ENCODE measurements at places on chromosomes 5 and 9. TPM values are rescaled to one million over a fixed set of nuclear protein-coding genes. Genes with fewer than 3 reads are reported as not detected.

DNA sequence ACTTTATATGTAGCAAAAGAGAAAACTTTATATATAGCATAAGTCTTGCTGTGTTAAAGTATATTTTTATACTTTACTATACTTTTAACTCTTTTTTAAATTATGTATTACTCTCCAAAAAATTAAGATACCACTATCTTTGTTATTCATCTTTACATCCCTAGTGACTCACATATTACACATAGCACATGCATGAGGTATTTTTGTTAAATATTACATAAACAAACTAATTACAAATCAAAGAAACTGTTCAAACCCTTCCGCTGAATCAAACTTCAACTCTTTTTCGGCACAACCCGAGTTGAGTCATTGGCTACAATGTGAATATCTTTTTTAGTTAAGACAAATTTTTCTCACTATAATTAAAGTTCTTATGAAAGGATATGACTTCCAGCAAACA, 32.1 kb downstream of the NADK2 start:
- DNase-seq = no peak

- DNase-seq = peak; percentile 81
Observed at GRCh38 chr9:76905791-76906646, at the start of gene PRUNE2. Gene PRUNE2 (minus strand): TSS chr9:76906114. CDS start chr9:76905963, 151 bp downstream.

Gene CLIC3
- polyA plus RNA-seq = 0.34 TPM

GRCh38 chr5:143086908-143087637, 316.4 kb downstream of the NR3C1 start:
- DNase-seq = no peak

Gene STK32A
- 17.7 TPM for polyA plus RNA-seq

Gene SLC34A3
- polyA plus RNA-seq = 0.37 TPM

- DNase-seq = peak; percentile 80
Observed at GRCh38 chr5:65721720-65722574, at the start of the genes NLN and SGTB. Gene NLN (plus strand): TSS chr5:65722205. CDS start chr5:65722374, 169 bp downstream. Gene SGTB (minus strand): TSS chr5:65722109. CDS start chr5:65720807, 1,302 bp downstream.

Gene BICD2
- polyA plus RNA-seq = 28.8 TPM

GRCh38 chr5:133334796-133335639, 277.3 kb downstream of the FSTL4 start:
- no peak for DNase-seq

Gene FAM169A
- 20.0 TPM for polyA plus RNA-seq

Gene CMBL
- 47.4 TPM for polyA plus RNA-seq

Gene OTULINL
- 16.5 TPM for polyA plus RNA-seq

Gene CHSY3
- 6.2 TPM for polyA plus RNA-seq

GRCh38 chr9:110923601-110924000, 114.7 kb downstream of the LPAR1 start:
- DNase-seq = no peak

DNA sequence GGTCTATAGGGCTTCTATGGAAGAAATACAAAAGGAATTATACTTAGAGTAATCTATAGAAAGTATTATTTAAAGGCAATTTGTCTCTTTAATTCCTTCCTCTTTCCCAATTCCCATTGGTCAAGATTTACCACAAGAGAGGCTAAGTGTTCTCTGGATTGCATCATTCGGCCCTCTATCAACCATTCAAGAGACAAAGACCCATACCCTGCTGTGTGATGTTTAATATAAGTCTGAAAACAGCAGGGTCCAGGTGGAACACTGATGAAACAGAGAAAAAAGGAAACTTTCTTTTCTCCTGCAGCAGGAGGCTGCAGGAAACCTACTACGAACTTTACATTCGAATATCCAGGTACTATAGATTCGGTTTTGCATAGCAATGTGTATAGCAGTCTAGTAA, 323.4 kb downstream of the CHSY3 start:
- no peak for DNase-seq

- DNase-seq = no peak
Observed at GRCh38 chr9:130336885-130337284, 71.3 kb downstream of the HMCN2 start.

Gene NUTM2F
- polyA plus RNA-seq = not detected

DNA sequence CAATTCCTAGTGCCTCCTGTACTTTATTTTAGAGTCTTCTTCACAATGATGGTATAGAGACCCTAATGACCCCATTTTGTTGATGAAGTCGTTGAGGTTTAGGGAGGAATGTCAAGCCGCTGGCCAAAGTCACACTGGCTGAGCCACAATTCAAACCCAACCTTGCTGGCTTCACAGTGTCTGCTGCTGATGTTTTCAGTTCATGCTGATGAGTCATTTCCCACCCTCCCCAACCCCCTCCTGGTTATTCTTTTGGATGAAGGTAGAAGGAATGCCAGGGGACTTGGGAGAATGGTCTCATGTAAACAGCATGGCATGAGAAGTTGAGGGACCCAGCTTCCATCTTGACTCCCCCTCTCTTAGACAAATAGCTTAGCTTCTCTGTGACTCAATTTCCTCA, 68.6 kb downstream of the TMEM252 start:
- no peak for DNase-seq

Gene PTGES
- polyA plus RNA-seq = 5.9 TPM

- DNase-seq = no peak
Observed at GRCh38 chr5:101080462-101081240, 177.6 kb upstream of the ST8SIA4 start.

DNA sequence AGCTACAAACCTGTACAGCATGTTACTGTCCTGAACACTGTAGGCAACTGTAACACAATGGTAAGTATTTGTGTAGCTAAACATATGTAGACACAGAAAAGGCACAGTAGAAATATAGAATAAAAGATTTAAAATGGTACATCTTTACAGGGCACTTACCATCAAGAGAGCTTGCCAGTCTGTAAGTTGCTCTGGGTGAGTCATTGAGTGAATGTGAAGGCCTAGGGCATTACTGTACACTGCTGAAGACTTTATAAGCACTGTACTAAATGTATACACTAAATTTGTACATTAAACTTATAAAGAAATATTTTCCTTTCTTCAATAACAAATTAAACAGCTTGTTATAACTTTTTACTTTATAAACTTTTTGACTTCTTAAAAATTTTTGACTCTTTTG, 20.5 kb downstream of the ADRB2 start:
- no peak for DNase-seq

GRCh38 chr5:115168829-115169486, 750 bp downstream of the TRIM36 start:
- no peak for DNase-seq

DNA sequence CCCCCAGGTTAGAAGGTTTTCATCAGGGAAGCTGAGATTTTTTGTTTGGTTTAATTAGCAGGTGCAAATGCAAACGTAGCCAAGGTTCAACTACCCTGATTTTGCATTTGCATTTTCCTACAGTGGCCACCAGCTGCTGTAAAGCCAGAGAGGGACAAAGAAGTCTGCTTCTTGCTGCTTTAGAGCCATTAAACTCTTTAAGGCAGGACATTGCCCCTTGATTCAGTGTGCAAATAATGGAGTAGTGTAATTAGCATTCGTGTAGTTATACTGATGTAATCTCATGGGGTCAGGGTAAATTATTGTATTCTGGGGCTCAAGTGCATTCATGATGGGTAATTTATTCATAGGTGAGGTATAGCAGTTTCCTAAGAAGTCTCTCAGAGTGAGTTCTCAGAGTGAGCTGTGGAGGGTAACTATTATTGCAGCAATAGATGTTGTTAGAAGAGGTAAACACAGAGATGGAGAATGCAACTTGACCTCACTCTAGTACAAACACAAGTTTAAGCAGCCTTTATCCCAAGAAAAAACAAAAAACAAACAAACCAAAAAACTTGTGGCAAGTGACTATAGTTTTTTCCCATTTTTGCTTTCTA, 526.5 kb downstream of the KIF4B start:
- DNase-seq = no peak

Gene ZNF879
- 5.6 TPM for polyA plus RNA-seq
